RCC 7860 (cell line): ENCODE measurements at places on chromosomes 16 and 17.
A peak's percentile ranks its signal among the peaks of the same experiment; 100 is the strongest.

GRCh38 chr17:43856141-43856540 lies 9.2 kb downstream of the CD300LG start:
- no peak for DNase-seq

GRCh38 chr17:13704333-13704732 lies 102.6 kb upstream of the HS3ST3A1 start:
- peak; percentile 64 for DNase-seq

GRCh38 chr16:48365025-48365600 lies 20.1 kb downstream of the SIAH1 start:
- no peak for DNase-seq

DNA sequence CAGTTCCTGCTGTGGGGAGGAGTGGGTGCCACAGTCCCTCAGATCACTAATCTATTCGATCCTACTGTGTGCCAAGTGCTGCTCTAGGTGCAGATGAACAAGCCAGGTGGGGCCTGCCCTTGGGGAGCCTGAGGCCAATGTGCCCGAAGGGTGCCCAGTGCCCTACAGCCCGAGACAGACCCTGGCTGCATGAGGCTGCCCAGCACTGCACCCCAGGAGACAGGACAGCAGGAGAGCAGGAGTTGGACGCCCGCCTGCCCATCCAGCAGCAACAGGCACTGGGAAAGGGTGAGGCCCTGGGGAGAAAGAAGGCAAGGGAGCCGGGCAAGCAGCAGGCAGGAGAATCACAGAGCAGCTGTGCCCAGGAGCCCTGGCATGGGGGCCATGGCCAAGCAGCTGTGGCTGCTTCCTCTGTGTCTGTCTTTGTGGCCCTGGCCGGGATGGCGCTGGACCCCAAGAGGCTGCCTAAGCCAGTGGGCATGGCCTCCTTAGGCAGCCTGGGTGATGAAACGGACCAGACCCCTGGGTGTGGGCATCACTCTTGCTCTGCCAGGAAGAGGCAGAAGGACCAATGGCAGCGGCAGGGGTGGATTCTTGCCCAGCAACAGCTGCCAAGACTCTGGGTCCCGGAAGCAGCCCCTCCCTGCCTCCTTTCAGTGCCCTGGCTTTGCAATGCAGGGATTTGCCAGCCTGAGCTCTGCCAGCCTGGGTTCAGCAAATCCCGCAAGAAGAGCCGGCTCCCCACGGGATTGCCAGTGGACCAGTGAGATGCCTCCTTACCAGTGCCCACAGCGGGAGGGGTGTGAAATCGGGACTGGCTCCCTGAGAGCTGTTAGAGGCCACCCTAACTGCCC lies 179.6 kb upstream of the TNRC6C start:
- DNase-seq = no peak

DNA sequence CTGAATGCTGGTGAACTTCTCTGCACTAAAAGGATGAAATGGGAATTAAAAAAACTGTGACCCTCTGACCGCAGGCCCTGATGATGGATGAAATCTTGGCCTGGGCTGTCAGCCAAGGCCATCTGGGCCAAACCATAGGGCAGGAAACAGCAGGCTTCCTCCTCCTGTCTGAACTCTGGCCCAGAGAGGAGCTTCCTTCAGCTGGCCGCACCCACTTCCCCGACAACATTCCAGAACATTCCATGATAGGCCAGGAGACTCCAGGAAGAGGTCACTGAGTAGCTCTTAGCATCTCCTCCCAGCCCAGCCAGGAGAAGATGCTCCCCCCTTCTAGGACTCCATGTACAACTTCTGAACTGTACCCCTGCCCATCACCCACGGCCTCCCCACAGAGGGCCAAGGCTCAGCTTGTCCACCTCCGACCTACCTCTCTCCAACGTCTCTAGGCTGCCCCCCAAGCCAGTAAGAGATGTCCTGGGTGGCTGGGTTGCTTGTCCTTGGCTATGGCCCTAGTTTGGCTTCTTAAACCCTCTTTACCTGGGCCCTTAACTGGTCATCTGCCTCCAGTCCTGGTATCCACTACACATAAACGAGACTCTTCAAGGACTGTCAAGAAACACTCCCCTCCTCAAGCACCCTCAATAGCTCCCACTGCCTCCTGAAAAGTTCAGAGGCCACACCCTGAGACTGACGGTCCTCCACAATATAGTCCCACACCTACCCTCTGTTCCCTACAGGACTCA lies 1.7 kb downstream of the RPH3AL start:
- DNase-seq = peak; percentile 83

GRCh38 chr16:3115561-3115960 lies 3.2 kb downstream of the ZNF205 start:
- no peak for DNase-seq

DNA sequence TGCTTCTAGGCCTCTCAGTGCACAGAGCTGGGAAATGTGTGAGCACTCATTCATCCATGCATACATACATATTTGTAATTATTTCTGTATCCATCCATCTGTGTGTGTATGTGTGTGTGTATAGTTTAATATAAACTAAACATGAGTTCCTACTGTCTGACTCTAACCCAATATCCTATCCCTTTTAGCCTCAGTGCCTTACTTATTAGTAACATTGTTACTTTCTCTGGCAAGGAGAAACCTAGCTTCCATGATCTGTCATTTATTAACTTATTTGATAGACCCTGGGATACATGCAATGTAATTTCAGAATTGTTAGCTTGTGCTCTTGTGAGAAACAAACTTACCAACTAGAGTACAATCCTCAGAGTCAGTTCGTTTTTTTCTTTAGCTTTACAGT lies 59.0 kb upstream of the WSCD1 start:
- DNase-seq = peak; percentile 8

DNA sequence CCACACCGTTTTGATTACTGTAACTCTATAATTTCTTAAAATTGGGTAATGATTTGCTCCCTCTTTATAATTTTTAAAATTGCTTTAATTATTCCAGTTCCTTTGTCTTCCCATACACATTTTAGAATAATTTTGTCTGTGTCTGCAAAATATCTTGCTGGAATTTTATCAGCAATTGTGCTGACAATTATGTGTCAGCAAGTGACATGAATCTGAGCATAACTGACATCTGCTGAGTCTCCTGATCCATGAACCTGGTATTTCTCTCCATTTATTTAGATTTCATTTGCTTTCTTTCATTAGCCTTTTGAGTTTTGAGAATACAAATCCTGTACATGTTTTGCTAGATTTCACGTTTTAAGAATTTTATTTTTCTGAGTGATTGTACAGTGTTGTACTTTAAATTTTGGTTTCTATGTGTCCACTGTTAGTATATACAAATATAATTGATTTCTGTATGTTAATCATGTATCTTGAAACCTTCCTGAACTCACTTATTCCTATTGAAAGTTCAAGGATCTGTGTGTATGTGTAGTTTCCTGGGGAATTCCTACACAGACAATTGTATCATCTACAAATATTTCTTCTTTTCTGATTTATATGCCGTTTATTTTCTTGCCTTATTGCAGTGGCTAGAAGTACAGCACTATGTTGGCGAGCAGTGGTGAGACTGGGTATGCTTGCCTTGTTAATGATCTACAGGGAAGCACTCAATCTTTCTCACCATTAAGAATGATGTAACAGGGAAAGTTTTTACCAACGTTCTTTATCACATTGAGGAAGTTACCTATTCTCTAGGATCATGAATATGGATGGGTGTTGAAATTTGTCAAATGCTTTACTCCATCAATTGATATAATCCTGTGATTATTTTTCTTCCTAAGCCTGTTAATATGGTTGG lies 45.2 kb downstream of the N4BP1 start:
- DNase-seq = peak; percentile 9

GRCh38 chr16:6382924-6383459 lies 949.7 kb upstream of the RBFOX1 start:
- no peak for DNase-seq

DNA sequence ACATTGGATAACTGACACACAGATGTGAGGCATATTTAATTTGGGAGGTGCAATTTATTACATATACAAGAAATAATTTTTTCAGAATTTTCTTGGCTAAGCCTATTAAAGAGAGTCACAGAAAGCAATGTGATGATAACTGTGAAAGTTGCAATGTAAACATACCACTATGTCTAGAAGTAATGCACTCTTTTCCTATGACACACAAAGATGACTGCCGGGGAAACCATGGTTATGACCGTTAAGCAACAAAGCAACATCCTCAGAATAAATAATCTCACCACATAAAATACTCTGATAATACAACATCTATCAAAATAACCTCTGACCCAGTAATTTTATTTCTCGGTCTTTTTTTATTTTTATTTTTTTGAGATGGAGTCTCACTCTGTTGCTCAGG lies 10.5 kb upstream of the QRICH2 start:
- DNase-seq = no peak

DNA sequence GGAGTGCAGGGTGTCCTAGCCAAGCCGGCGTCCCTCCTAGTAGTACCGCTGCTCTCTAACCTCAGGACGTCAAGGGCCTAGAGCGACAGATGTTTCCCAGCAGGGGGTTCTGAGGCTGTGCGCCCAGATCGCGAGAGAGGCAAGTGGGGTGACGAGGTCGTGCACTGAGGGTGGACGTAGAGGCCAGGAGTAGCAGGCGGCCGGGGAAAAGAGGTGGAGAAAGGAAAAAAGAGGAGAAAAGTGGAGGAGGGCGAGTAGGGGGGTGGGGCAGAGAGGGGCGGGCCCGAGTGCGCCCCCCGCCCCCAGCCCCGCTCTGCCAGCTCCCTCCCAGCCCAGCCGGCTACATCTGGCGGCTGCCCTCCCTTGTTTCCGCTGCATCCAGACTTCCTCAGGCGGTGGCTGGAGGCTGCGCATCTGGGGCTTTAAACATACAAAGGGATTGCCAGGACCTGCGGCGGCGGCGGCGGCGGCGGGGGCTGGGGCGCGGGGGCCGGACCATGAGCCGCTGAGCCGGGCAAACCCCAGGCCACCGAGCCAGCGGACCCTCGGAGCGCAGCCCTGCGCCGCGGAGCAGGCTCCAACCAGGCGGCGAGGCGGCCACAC lies at the start of gene MMP2:
TSS of gene MMP2 (plus strand) at position 372 of the 603 bp plus-strand sequence. CDS start 282 bp downstream, outside the sequence.
- DNase-seq = no peak

GRCh38 chr16:54335230-54335629 lies 48.6 kb upstream of the IRX3 start:
- no peak for DNase-seq

DNA sequence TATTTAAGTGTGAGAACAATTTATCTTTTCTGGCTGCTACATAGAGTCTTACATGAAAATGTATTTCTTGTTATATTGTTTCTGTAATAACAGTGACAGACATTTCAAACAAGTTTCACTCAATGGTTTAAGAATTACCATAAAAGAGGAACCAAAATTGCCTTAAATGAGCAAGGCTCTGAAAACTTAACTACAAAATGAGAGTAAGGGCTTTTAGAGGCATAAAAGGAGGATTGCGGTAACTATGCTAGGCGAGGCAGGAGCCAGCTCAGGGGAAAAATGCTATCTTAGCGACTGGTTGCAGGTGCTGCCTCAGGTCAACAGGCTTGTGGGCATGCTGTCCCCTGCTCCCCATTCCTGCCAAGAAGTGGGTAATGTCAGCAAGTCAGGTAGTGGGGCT lies 81.7 kb upstream of the MSI2 start:
- DNase-seq = no peak

DNA sequence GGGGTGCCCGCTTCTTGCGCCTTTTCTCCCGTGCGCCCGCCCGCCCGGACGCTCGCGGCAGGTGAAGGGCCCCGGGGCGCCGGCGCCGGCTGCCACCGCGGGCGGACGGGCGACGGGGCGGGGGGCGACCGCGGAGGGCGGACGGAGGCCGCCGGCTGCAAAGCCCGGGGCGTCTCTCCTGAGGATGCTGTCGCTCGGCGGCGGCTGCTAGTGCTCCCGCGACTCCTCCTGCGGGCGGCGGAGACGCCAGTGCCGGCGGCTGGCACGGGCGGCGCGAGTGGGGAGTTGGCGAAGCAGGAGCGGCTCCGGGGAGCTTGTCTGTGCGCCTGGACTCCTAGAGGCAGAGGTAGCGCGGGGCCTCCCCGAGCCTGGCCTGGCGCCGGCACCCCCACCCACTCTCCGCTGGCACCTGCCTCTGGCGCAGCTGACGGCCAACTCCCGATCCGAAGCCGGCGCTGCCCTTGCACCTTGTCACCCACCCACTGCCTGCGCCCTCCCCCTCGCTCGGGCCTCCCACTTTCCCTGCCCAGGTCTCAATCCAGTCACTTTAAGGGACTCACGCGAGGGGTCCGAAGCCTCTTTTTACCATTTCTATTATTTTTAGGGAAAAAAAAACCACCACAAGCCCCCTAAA lies at the start of gene FAM20A:
TSS of gene FAM20A (minus strand) at position 437 of the 634 bp plus-strand sequence. CDS start 701 bp downstream, outside the sequence.
- no peak for DNase-seq

- DNase-seq = no peak
Observed at GRCh38 chr17:17204635-17205231, 1.4 kb downstream of the PLD6 start.

DNA sequence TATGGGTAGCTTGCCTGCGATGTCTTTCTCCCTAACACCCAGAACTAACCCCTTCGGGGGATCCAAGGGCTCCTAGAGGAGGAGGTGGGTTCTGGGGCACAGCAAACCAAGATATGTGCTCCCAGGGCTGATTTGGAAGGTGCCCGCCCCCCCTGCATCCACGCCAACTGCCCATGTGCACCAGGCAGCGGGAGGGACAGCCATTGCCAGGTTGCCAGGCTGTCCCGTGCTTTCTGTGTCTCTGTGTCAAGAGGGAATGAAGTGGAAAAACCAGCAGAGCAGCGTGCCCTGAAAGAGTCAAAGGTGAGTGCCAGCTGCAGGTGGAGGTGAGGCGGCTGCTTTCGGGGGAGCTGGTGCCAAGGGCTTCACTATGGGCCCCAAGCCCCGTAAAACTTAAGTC lies 6.4 kb downstream of the TEKT5 start:
- no peak for DNase-seq

GRCh38 chr16:79844603-79845002 lies 244.1 kb upstream of the MAF start:
- no peak for DNase-seq

DNA sequence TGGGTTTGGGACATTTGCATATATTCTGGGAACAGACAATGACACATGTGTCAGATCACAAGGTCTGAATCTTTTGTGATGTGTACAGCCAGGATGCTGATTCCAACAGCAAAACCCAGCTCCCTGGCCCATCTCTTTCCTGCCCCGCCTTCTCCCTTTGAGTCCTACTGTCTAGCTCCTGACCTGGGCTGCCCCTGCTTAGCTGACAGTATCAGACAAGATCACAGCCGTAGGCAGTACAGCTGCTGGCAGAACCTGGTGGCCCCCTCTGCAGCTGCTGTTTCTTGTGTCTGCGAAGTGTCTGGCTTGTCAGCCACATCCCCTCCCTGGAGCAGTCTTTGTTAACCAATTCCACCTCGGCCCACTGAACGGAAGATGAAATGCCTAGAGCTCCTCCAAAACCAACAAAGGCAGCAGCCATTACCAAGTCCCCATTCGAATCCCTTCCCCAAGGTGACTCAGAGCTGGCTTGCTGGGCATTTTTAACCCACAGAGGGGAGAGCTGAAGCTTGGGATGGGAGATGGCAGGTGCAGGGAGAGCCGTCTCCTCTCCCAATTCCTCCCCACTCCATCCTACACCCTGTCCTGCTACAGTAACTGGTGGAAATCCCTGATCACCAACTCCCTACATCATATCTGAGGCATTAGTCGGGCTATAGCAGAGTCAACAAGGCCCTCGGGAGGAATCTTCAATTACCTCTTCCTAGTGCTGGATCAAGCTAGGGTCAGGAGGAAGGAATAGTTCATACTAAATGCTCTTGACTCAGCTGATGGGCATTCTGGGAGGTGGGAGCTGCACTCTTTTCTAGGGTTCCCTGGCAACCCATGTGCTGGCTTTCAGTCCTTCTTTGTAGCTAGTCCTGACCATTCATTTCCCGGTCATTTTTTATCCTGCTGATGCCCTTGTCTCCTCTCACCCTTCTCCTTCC lies 5.8 kb downstream of the PIPOX start:
- DNase-seq = no peak

GRCh38 chr17:32873114-32873513 lies 3.8 kb downstream of the MYO1D start:
- DNase-seq = no peak

GRCh38 chr17:65078441-65079160 lies 22.1 kb upstream of the GNA13 start:
- DNase-seq = peak; percentile 64

GRCh38 chr17:57004944-57005579 lies 27.1 kb downstream of the SCPEP1 start:
- DNase-seq = no peak
